ENCODE measurements at places on chromosomes 7 and 10. TPM values are rescaled to one million over a fixed set of nuclear protein-coding genes. Genes with fewer than 3 reads are reported as not detected.

- H3K27me3 ChIP-seq, result no peaks in the 10 kb centered on the region
- no peak overlapping the region for H3K4me3 ChIP-seq
- no peak overlapping the region for H3K27ac ChIP-seq
- H3K4me1 ChIP-seq, result no peaks in the 10 kb centered on the region
Measured at GRCh38 chr10:30151581-30152389, 92.4 kb upstream of the JCAD start.

DNA sequence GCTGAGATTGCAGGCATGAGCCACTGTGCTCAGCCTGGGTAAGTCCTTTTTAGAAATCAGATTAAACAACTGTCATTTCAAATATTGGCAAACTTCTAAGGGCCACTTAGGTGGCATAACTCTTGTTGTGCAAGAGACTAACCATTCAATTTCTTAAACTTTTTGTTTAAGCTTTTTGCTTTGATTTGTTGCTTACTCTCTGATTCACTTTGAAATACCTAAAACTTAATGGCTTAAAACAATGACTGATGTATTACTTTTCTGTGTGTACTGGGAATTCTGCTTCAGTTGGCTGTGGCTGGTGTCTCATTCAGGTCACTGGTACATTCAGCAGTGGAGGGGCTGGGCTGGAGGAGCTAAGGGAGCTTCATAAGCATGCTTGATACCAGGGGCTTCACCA lies 28.9 kb downstream of the ZNF25 start:
- no peak overlapping the region for H3K27ac ChIP-seq
- DNase-seq, result no peak
- no peaks in the 10 kb centered on the region for H3K36me3 ChIP-seq
- H3K27me3 ChIP-seq, result no peaks in the 10 kb centered on the region
- no peak overlapping the region for H3K4me3 ChIP-seq

- no peak for DNase-seq
- no peaks in the 10 kb centered on the region for H3K36me3 ChIP-seq
- no peak overlapping the region for H3K27ac ChIP-seq
- H3K27me3 ChIP-seq, result peaks cover 9% of the 10 kb centered on the region
Measured at GRCh38 chr7:104642560-104642959, 314.2 kb downstream of the LHFPL3 start.

DNA sequence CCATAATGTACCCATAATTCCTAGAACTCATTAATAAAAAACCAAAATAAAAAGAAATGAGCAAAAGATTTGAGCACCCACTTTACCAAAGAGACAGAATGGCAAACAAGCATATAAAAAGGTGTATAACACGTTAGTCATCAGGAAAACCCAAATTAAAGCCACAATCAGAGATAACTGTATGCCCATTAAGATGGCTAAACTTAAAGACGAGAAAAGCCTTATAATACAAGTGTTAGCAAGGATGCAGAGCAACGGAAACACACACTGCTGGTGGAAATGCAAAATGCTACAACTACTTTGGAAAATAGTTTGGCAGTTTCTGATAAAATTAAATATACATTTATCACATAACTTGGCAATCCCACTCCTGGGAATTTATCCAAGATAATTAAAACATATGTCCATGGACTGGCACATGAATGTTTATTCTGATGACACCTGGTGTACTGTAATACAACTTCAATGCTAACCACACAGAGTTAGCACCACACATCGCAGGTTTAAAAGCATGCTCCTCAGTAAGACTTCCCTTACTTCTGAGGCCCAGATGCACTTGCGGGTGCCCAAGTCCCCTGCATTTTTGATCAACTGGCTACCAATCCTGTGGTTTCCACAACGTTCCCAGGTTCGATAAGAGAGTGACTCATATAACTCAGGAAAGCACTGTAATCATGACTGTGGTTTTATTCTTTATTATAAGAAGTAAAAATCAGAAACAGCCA lies 158.6 kb downstream of the SNX13 start:
- no peaks in the 10 kb centered on the region for H3K27me3 ChIP-seq
- 0 out of 2 replicates have a peak, but pooled peaks cover 10% of the 10 kb centered on the region for H3K4me1 ChIP-seq
- DNase-seq, result no peak
- no peak overlapping the region for H3K27ac ChIP-seq
- H3K36me3 ChIP-seq, result no peaks in the 10 kb centered on the region

DNA sequence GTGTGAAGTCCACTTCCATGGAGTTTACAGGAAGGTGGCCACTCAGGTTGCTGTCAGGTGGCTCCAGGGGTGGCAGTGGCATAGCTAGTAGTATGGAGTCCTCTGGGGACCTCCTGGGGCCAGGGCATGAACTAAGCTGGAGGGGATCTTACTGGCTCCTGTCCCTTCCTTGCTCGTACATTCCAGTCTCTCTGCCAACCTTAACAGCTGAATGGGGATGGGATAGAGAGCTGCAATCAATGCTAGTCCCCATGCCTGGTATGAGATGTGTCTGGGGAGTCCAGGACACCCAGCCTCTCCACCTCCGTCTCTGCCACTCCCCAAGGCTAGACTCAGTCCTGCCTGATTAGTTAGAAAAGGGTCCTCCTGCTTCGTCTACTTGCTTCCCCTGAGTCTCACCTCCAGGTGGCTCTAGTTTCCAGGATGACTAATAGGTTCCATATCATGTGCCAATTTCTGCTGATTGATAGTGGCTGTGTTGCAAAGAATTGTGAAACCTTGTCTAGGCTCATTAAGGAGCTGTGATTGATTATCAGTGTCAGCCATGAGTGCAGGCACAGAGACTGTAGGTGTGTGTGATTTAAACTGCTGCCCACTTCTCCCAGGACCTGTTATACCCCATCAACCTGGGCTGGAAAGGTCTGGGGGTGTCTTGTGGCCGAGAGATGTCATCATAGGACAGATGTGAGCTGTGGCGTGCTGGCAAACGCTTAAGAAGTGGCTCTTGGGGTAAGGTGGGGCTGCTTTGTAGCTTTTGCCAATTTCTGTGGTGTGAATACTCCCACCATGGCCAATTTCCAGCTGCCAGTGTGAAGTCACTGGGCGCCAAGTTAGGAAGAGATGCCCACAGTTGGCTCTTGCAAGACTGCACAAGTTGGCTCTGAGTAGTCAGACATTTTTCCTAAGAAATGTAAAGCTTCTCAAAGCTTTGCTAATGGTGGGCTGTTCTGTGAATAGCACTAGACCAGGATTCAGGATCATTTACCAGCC lies 59.8 kb downstream of the COL13A1 start:
- no peaks in the 10 kb centered on the region for H3K36me3 ChIP-seq
- H3K4me1 ChIP-seq, result peaks cover 22% of the 10 kb centered on the region
- H3K27ac ChIP-seq, result no peak overlapping the region
- H3K27me3 ChIP-seq, result no peaks in the 10 kb centered on the region

DNA sequence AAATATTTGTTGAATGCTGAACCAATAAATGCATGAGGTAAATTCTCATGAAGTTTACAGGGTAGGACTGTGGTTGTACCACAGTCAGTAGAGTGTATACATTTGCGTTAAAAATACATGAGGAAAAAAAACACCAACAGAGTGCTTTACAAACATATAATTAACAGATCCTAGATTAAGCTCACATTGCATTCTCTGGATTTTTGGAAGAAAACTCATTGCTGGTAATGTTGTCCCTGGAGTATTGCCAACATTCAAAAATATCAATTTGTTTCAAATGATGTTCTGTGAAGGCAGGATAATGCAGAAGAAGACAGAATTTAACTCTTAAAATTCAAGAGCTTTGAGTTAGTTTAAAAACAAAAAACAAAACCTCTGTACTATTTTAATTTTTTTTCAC lies 95.5 kb downstream of the MBL2 start:
- H3K4me3 ChIP-seq, result no peak overlapping the region
- H3K27me3 ChIP-seq, result no peaks in the 10 kb centered on the region
- no peak for DNase-seq
- no peak overlapping the region for H3K27ac ChIP-seq
- no peaks in the 10 kb centered on the region for H3K36me3 ChIP-seq

DNA sequence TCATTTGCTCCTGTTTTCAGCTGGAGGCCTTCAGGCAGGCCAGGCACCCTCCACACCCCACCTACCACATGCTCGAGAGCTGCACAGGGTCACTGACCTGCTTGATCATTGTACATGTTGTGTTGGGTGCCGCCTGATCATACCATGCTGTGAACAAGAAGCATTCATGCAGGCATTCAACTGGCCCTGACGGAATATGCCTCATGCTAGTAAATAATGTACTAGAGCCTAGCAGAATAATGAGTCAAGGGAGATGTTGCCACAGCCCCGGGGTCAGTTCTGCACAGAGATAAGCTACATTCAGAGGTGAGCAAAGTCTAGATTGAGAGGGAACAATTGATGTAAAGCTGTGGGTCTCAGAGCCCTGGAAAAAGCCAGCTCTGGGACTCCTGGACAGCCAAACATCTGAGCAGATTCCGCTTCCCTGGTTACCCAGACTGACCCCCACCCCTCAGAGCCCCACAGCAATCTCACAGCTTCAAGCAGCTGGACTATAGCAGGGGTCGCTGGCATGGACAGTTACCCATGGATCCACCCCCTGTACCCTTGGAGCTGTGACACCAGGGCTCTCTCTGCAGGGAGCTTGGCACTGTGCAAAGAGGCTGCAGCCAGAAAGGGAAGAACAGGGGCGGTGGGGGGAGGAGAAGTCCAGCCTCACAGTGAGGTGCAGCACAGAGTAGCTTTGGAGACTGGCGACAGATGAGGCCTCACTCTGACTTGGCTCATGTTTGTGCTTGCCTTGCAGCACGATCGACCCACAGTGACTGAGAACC lies 86.6 kb downstream of the FRMPD2 start:
- no peak for DNase-seq
- no peak overlapping the region for H3K27ac ChIP-seq
- H3K36me3 ChIP-seq, result no peaks in the 10 kb centered on the region
- no peaks in the 10 kb centered on the region for H3K4me1 ChIP-seq
- H3K4me3 ChIP-seq, result no peak overlapping the region

DNA sequence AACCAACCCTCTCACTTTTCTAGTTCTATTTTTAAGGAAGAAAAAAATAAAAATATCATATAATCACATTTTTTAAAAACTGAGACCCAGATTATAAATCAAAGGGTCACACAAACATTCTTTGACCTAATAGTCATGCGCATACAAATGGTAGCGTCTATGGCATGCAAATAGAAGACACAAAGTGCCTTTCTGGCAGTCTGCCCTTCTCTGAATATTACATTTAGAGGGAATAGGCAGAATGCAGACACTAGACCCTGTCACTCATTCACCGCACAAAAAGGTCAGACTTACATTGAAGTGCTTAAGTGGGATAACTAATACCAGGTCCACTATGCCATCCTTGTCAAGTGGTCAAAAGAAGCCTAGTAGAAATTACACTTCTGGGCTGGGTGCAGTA lies 26.5 kb upstream of the FHIP2A start:
- no peaks in the 10 kb centered on the region for H3K4me1 ChIP-seq
- H3K4me3 ChIP-seq, result no peak overlapping the region
- H3K27me3 ChIP-seq, result no peaks in the 10 kb centered on the region

- no peaks in the 10 kb centered on the region for H3K27me3 ChIP-seq
- no peak overlapping the region for H3K4me3 ChIP-seq
- no peak overlapping the region for H3K27ac ChIP-seq
- H3K36me3 ChIP-seq, result no peaks in the 10 kb centered on the region
Measured at GRCh38 chr7:76133164-76133775, 68.4 kb upstream of the SRRM3 start.

GRCh38 chr10:34530778-34531177 lies 284.3 kb downstream of the PARD3 start:
- no peaks in the 10 kb centered on the region for H3K36me3 ChIP-seq
- no peak for DNase-seq
- H3K4me1 ChIP-seq, result peaks cover 30% of the 10 kb centered on the region
- no peaks in the 10 kb centered on the region for H3K27me3 ChIP-seq
- H3K27ac ChIP-seq, result no peak overlapping the region

DNA sequence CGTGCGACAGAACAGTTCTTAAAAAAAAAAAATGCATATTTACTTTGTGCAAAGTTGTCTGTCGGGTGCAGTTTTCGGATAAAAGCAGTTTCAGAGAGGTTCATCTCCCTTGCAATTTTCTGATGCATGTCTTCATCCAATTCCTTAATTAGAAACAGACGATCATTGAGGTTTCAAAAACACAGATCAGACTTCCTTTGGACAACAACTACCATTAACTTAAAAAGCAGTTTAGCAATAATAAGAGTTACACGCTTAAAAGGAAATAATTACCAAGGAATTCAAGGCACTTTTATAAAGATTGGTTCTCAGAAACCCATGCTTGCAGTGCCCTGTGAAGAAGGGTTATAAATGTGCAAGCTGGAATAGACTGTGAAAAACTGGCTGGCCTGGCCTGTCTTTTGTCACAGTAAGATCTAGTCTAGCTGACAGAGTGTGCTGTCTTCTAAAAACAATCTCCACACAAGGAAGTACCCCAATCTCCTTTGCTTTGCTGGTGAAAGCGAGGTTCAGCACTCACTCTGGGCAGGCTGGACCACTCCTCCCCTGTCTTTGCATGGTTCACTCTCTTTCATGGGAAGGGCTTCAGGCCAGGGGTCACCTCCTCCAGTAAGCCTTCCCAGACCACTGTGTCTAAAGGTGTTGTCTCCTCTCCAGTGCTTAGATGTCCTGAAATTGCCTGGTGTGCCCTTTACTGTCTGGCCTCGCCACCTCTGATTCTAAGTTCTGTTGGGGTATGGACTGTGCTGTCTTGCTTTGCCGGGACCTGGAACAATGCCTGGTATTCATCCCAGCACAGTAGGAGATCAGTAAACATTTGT lies 34.8 kb upstream of the HNRNPH3 start:
- DNase-seq, result no peak
- H3K4me1 ChIP-seq, result peaks cover 5% of the 10 kb centered on the region
- no peaks in the 10 kb centered on the region for H3K36me3 ChIP-seq

GRCh38 chr7:68730194-68730593 lies 868.1 kb upstream of the AUTS2 start:
- no peak overlapping the region for H3K4me3 ChIP-seq
- H3K27me3 ChIP-seq, result no peaks in the 10 kb centered on the region

INPP5F gene
- 26.7 TPM for total RNA-seq

SLC26A5 gene
- total RNA-seq, result not detected

AIMP2 gene
- total RNA-seq, result 126 TPM

All from Panc1 (cell line).